ENCODE measurements at places on chromosomes 3 and 15.

DNA sequence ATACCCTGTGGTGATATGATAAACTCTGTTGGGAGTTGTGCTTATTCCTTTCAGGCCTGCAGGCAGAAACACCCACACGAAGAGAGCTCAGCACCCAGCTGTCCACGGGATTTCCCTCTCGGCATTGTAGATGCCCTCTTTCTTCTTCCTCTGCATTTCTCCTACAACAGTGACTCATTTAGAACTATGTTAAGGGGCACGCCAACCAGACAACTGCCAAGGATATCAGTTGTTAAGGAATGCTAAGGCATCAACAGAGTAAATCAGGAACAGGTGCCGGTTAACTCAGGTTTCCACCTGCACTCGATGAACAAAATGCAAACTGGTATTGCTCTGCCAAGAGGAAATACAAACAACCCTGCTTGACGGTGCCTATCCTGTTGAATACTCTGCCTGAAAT lies 270.0 kb upstream of the PEX5L start:
- DNase-seq = no peak

DNA sequence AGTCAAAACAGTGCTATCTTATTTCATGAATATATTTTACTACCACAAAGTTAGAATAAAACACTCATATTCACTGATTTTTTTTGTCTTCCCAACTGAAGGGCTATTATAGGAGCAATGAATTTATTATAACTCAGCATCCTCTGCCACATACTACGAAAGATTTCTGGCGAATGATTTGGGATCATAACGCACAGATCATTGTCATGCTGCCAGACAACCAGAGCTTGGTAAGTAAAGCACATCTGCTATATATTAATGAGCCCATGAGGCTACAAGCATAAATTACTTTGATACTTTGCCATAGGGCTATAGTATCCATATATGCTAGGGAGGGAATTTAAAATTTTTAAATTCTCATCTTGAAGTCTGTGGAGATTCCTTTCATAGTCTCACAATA lies 95.9 kb downstream of the FEZF2 start:
- DNase-seq = no peak

- no peak for DNase-seq
Measured at GRCh38 chr3:134357914-134358811, 16.1 kb downstream of the AMOTL2 start.

- no peak for DNase-seq
Measured at GRCh38 chr3:53195602-53196574, 34.9 kb downstream of the PRKCD start.

DNA sequence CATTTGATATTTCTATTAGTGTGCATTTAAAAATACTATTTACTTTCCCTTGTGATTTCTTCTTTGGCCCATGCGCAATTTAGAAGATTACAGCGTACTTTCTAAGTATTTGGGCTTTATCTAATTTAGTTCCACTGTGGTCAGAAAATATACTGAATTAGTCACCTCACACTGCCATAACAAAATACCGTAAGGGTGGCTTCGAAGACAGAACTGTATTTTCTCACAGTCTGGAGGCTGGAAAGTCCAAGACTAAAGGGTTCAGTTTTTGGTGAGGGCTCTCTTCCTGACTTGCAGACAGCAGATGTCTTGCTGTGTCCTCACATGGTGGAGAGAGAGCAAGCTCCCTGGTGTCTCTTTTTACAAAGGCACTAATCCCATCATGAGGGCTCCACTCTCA lies 286.2 kb downstream of the ADAMTSL3 start:
- no peak for DNase-seq

DNA sequence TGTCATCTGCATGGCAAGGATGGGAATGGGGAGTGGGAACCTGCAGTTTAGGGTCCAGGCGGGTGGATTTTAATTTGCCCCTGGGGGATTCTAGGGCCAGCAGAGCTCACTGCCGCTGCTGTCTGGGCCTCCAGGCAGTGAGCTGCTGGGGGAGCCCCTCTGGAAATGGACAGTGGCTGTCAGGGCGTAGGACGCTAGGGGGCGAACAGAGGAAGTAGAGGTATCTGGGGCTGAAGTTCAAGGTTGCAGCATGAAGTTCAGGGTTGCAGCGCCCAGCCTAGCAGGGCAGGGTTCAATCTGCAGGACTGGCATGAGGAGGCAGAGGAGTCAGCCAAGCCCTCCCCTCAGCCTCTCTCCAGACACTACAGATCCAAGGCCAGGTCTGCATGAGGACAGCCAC lies 49.5 kb downstream of the APBA2 start:
- DNase-seq = no peak

DNA sequence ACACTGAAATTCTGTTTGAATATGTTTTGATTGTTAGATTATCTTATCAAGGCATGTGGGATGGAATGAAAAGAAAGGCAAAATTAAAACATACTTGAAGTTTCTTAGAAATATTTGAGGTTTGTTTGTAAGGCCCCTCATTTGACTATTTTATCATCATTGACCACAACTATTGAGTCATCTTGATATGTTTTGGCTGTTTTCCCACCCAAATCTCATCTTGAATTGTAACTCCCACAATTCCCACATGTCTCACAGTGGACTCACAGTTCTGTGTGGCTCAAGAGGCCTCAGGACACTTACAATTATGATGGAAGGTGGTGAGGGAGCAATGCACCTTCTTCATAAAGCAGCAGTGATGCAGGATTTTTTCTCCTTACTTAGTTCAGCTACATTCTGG lies 917.1 kb downstream of the PLOD2 start:
- DNase-seq = no peak

DNA sequence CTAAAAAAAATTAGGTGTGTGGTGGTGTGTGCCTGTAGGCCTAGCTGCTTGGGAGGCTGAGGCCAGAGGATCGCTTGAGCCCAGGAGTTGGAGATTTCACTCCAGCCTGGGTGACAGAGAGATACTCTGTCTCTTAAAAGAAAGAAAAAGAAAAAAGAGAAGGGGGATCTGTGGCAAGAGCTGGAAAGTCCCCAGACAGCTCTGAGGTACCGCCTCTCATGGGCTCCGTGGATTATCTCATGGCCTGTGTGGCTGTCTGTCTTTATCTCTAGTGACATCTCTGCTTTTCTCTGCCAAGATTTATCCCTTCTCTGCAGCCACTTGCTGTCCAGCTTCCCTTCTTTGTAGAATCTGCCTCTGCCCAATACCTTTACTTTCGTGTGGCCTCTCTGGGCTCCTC lies 5.7 kb downstream of the EXOSC7 start:
- no peak for DNase-seq

DNA sequence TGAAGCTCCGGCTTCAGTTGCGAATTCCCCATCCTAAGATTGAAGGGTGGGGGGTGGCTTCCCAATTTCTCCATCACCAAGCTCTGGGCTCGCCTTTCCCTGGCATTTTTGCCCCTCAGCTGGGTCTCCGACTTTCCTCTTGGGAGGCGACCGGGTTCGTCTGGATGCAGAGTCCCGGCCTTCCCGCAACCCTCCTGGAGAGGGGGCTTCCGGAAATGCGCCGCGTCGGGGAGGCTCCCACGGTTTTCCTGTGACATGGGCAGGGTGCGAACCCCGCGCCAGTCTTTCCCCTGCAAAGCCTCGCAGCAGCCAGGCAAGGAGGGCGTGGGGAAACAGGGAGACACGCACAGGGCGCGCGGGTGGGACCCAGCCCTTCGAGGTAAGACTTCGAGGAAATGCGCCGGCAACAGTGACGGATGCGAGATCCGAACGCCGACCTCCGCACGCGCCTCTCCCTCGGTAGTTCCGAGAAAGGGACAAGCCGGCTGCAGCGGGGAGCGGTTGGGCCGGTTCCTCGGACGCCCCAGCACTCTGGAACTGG lies 466 bp upstream of the HCN4 start:
- DNase-seq = no peak

GRCh38 chr15:86489981-86490380 lies 410.3 kb downstream of the AGBL1 start:
- no peak for DNase-seq

- no peak for DNase-seq
Measured at GRCh38 chr15:27956285-27956684, 142.8 kb downstream of the OCA2 start.

- DNase-seq = no peak
Measured at GRCh38 chr3:183013856-183014255, 33.5 kb upstream of the DCUN1D1 start.

- no peak for DNase-seq
Measured at GRCh38 chr3:41158947-41159346, 40.4 kb upstream of the CTNNB1 start.

DNA sequence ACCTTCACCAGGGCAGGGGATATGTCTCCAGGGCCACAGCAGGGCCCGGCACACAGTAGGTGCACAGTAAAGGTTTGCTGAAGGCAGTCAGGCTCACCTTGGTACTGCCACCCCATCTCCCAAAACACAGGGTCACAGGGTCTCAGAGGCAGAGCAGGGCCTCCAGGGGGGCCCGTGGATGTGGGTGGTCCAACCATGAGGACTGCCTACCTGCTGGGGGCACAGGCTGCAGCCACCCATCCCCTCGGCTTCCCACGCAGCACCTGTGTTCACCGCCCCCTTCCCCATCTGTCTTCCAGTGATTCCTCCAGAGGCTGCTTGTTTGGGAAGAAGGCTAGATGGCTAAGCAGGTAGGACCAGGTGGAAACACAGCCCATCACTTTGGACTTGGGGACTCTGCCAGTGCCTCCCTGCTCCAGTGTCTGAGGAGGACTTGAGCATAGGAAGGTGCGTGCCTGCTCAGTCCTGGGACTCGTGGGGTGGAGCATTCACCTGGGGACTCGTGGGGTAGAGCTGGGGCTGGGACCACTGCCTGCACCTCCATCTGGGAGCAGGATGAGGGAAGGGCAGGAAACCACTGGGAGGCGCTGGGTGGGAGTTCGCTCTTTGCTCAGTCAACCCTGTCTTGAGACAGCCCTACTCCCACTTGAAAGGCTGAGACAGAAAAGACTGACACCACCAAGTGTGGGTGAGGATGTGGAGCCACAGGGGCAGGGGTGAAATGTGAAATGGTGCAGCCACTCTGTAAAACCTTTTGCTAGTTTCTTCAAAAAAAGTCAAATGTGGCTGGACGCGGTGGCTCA lies 18.8 kb upstream of the PLXND1 start:
- no peak for DNase-seq

DNA sequence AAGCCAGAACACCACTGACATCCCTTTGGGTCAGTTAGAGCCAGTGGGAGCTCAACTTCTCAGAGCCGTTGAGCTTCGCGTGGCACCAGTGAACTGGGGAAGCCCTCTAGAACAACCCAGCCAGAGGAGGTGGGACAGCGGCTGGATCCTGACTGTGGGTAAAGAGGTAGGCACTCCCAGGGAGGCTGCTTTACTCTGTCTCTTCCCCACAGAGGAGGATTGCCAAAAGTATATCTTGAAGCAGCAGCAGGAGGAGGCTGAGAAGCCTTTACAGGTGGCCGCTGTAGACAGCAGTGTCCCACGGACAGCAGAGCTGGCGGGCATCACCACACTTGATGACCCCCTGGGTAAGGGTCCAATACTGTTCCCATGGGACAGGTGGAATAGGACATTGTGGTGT lies 1.2 kb downstream of the MYD88 start:
- DNase-seq = no peak

- DNase-seq = no peak
Measured at GRCh38 chr3:31440878-31441277, 91.8 kb upstream of the STT3B start.

DNA sequence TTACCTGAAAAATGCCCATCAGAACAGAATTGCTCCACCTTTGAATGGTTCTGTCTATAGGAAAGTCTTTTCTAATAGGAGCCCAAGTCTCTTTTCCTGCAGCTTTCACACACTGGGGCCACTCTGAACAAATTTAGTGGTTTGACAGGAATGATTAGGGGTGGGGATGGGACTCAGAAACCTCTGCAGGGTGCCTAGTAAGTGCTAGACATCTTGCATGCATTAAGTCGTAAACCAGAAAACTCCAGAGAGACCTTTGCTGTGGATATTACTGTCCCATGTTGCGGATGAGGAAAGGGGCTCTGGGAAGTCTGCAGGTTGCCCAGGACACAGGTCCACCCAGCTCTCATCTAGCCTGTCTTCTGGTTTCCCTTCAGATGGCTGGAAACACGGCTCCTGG lies 189.7 kb downstream of the OPA1 start:
- no peak for DNase-seq

GRCh38 chr3:168212664-168213285 lies 117.1 kb upstream of the GOLIM4 start:
- DNase-seq = no peak

DNA sequence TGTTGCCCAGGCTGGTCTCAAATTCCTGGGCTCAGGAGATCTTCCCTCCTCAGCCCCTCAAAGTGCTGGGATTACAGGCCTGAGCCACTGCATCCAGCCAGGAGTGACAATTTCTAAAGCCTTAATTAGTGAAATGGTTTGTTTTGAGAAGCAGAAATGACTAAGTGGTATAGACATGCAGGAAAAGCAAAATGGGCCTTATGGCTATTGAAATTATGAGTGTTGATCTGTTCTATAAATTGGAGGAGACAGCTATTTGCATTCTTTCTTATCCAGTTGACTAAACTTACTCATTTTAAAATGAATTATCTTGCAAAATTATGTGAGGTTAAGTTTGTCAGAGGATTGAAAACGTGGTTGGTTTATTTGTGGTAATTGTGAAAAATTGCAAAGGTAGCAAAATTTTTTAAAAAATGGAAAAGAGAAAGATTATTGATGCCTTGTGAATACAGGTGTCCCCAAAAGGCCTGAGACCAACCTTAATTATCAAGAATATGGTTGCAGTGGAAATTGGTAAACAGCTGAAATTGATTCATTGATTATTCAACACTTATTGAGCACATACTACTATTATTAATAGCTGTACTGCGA lies 7.9 kb downstream of the RAP2B start:
- no peak for DNase-seq

DNA sequence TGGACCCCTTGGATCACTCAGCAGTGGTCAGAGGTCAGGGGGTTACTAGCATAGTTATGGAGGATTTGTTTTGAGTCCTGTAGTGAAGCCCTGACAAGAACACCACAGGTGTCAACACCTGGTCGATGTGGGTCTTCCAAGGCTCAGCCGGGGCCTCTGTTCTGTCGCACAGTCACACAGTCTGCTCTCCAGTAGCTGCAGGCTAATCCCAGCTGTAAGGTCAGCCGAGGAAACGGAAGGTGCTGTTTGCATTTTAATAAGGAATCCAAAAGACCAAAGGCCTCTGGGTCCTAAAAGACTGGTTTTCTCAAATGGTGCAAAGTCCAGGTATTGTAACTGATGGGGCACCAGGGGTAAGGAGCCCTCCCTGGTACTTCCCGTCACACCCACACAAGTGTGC lies 71.7 kb downstream of the RPLP1 start:
- no peak for DNase-seq

- DNase-seq = no peak
Measured at GRCh38 chr3:97269202-97269601, 454.8 kb downstream of the EPHA6 start.

DNA sequence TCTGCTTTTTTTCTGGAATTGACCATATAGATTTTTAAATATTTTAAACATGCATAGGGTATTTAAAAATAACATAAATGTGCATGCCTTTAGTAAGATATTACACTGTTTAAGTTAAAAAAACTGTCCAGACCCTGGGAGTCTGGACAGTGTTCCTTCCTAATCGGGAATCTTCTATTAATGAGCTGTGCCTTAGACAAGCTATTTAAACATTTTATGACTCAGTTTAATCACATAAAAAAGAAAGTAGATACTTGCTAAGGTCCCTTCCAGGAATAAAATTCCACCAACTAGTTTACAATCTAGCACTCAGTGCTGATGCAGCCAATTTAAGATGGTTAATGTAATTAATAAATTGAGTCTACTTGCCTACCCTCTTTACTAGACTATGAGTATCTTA lies 140.4 kb upstream of the DPH6 start:
- DNase-seq = no peak
